A172 (cell line): ENCODE measurements at places on chromosomes 2 and 18.
A peak's percentile ranks its signal among the peaks of the same experiment; 100 is the strongest.

DNA sequence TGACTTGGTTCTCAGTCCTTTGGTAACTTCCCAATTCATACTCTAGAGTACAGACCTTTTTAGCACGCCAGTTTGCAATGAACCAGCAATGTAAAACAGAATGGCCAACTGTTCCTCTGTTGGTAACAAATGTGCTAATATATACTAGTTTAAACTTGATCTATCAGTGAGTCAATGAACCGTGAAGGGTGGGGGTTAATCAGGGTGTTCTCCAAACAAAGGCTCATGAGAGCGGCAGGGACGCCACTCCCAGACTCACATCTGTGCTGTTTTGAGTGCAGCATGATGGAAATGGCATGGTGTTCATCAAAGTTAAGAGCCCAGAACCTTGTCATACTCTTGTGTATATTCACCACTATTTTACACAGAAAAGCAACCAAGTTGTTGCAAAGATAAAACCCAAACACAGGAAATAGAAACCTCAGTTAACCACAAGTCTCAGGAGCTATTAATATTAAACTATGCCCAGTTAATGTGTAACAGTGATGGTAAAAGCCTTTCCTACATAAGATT lies 70.3 kb downstream of the CERKL start:
- DNase-seq: no peak

DNA sequence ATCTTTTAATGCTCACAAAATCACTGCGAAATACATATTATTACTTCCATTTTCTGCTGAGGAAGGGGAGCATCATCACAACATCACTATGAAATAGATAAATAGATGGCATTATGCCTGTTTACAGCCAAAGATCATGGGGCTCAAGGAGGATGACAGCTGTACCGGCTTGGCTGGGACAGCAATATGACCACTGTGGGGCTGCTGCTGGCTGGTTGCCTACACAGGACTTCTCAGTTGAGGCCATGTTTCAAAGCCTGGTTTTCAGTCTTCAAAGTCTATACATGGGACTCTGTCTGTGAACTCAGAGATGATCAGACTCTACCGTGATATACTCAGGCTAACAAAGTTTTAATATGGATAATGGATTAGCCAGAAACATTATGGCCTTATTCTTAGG lies 58.7 kb downstream of the SPATS2L start:
- DNase-seq: no peak

DNA sequence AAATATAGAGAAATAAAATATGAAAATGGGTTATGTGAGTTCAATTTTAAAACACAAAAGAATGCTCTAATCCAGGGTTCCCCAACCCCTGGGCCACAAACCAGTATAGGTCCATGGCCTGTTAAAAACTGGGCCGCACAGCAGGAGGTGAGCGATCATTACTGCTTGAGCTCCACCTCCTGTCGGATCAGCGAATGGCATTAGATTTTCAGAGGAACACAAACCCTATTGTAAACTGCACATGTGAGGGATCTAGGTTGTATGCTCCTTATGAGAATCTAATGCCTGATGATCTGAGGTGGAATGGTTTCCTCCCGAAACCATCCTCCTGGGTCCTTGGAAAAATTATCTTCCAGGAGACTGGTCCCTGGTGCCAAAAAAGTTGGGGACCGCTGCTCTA lies 34.7 kb downstream of the TTR start:
- no peak for DNase-seq

GRCh38 chr2:165902934-165903333 lies 50.6 kb downstream of the TTC21B start:
- DNase-seq: peak; percentile 19

GRCh38 chr2:27962006-27962405 lies 71.5 kb downstream of the BABAM2 start:
- DNase-seq: peak; percentile 35

DNA sequence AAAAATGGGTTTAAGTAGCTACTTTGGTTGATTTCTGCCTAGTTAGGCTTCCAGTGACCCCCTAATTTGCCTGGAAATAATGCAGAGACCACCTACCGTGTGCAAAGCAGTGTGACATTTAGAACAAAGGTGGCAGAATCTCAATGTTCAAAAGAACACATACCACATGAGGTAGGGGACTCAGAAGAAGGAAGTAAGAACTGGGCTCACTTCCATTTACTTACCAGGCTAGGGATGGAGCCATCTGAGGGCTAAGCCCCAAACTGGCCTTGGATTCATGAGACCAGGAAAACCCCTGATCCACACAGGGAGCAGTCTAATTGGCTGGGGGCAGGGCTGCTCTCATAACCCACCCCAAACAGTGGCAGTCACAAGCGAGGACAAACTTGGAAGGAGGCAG lies 190.7 kb downstream of the NCKAP5 start:
- DNase-seq: no peak

GRCh38 chr2:71614976-71615766 lies 161.8 kb downstream of the DYSF start:
- no peak for DNase-seq

GRCh38 chr2:52079602-52080001 lies 1047.7 kb upstream of the NRXN1 start:
- no peak for DNase-seq

DNA sequence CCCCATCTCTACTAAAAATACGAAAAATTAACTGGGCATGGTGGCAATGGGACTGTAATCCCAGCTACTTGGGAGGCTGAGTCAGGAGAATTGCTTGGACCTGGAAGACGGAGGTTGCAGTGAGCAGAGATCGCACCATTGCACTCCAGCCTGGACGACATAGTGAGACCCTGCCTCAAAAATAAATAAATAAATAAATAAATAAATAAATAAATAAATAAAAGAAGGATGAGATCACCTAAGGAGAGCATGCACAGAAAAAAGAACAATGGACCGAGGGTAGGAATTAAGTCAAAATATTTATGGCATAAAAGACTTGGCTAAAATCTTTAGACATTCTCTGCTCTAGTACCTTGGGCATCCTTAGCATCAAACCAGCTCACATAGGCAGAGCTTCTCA lies 8.9 kb upstream of the RBMS1 start:
- DNase-seq: no peak

DNA sequence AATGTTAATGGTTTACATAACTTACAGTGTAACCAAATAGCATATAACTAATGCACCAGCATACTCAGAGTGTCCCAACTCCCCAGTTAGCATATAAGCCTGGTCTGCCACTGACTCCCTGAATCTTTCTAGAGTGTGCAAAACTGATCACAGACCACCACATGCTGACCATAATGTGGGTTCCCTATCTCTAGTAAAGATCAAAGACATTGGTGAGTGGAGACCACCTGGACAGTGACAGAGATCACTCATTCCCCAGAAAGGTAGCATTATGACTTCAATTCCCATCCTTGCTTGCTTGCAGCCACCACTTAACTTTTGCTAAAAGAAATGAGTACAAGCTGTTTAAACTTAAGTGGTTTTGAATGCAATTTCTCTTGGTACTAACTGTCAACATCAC lies 39.0 kb downstream of the KANSL1L start:
- no peak for DNase-seq

DNA sequence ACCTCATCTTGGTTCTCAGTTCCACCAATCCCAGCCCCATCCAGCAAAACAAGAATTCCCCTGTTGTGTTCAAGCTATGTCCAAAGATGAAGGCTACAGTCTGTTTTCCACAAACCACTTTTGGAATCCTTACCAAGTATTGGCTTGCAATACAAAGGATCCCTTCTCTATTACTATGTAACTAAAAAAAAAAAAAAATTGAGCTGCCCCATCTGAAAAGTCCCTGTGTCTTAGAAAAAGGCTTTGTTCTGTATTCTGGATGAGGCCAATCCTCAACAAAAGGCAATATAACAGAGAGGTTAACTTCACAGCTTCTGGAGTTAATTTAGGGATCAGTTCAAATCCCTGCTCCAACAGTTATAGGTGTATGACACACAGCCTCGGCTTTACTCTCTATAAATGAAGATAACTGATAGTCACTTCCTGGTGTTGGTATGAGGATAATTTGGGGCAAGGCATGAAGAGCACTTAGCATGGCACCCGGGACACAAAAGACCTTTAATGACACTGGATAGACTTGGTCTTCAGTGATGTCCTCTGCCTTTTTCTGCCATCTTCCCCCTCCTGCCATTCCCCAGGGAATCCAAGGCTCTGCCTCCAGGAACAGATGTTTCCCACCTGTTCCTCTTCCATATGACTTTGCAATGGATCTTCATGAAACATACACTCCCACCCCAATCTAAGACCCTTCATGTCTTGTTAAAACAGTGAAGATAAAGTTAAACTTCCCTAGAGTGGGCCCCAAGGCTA lies 61.2 kb upstream of the ATL2 start:
- DNase-seq: no peak

DNA sequence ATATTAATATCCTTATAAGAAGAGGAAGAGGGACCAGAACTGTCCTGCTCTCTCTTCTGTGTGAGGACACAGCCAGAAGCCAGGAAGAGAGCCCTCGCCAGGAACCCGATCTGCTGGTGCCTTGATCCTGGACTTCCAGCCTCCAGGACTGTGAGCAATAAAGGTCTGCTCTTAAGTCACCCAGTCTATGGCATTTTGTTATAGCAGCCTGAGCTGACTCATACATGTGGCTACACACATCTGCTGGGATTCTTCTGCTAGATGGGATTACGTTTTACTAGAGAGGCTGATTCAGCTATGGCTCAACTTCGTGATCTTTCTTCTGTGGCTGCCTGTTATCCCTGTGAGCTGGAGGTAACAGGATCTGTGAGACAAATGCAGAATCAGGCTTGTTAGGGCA lies 29.6 kb downstream of the ARL4C start:
- DNase-seq: no peak

DNA sequence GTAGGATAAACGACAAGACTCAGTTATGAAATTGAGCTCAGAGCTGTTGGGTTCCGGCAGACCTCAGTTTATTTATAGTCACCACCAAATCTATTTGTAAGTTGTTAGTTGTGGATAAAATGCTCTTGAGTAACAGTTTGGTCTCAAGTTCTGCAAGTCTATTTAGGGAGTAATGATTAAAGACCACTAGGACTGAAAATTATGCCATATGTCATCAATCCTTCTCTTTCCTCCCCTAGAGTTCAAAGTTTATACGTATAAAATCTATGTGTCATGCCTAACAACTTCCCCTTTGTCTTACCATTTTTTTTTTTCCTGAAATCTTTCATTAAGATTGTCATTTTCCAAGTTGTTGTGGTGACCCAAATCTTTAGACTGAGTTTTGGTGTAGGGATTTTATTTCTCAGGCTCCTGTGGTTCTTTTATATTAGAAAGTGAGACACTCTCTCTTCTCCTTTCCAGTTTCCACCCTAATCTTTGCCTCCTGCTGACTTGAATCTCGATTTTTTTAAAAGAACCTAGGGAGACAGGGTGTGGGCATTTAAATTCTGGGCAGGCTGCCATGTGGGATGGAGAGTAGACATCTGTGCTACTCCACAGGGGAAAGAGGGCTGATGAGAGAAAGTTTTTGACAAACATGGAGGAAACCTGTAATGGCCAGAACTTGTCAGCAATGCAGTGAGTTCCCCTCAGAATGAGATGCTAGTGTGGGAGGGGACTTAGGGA lies 51.0 kb downstream of the LAMA3 start:
- peak; percentile 63 for DNase-seq
